ENCODE measurements at places on chromosomes 12 and 14.

DNA sequence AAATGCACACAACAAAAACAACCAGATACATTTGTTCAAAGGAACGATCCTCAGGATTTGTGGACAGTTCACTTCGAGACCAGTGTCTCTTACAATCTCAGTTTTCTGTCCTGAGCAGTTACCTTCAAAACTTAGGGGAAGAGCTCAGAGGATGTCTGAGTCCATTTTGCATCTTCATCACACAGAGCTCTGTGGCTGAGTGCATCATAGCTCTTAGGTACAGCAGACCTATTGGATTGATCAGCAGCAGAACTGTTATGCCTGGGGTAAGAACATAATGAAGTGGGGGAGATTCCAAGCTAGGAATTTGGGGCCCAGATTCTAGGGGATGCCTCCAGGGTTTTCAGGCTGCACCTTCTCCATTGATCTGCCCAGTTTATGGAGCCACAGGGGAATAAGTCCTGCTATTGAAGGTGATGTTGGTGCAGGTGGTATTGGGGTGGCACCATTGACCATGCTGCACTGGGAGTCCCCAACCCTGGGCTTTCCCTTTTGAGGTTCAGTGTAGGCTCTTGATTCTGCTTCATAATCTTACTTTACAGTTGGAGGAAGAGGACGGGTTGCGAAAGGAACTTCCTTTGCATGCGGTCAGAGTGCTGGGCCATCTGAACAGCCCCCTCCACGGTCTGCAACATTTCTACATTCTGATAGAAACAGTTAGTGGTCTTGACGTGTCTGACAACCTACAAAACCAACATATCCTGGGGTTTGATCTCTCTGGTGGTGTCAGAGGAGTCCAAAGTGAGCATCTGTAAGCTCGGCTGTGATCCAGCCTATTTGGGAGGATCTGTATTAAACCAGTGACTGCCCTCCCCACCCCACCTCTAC is 112.8 kb downstream of the CHST11 start:
- peaks cover 3% of the 10 kb centered on the region for H3K36me3 ChIP-seq
- peak; percentile 87 for DNase-seq
- peak overlapping the region; percentile 77 for H3K4me3 ChIP-seq
- H3K4me1 ChIP-seq = peaks cover 83% of the 10 kb centered on the region

DNA sequence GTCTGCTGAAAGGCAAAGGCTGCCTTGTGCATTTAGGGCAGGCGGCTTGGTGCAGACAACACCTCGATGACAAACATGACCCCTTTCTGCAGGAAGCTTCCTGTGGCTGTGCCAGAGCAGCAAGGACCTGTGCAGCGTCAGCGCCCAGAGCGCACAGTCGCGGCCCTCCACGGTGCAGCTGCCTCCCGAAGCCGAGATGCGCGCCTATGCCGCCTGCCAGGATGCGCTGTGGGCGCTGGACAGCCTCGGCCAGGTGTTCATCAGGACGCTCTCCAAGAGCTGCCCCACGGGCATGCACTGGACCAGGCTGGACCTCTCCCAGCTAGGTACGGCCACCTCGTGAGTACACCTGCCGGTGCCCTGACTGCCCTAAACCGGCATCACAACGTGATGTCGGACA is 57.3 kb downstream of the ANKRD9 start:
- no peaks in the 10 kb centered on the region for H3K27me3 ChIP-seq
- H3K36me3 ChIP-seq = peaks cover 9% of the 10 kb centered on the region
- H3K27ac ChIP-seq = no peak overlapping the region
- no peak for DNase-seq
- H3K4me3 ChIP-seq = no peak overlapping the region
- no peaks in the 10 kb centered on the region for H3K4me1 ChIP-seq

DNA sequence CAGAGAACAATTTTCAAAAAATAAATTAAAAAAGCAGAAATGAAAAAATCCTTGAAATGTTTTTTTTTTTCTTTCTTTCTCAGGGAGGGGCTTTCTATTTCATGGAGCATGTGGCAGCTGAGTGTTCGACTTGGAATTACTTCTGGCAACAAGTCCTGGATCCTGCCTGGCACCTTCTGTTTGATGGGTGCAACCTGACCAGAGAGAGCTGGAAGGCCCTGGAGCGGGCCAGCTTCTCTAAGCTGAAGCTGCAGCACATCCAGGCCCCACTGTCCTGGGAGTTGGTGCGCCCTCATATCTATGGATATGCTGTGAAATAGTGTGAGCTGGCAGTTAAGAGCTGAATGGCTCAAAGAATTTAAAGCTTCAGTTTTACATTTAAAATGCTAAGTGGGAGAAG is 22.5 kb upstream of the HIGD1C start:
- H3K27ac ChIP-seq = peak overlapping the region; percentile 39
- DNase-seq = no peak
- no peak overlapping the region for H3K4me3 ChIP-seq
- H3K4me1 ChIP-seq = peaks cover 58% of the 10 kb centered on the region
- no peaks in the 10 kb centered on the region for H3K27me3 ChIP-seq
- H3K36me3 ChIP-seq = peaks cover 9% of the 10 kb centered on the region

GRCh38 chr14:93787465-93788292 is 606 bp downstream of the PRIMA1 start:
- no peak overlapping the region for H3K4me3 ChIP-seq
- H3K36me3 ChIP-seq = no peaks in the 10 kb centered on the region
- no peak for DNase-seq
- no peak overlapping the region for H3K27ac ChIP-seq
- H3K4me1 ChIP-seq = no peaks in the 10 kb centered on the region

- no peak overlapping the region for H3K27ac ChIP-seq
- no peak overlapping the region for H3K4me3 ChIP-seq
- no peak for DNase-seq
- no peaks in the 10 kb centered on the region for H3K36me3 ChIP-seq
These were observed 24.4 kb upstream of the RBM19 start for GRCh38 chr12:113990250-113991223.

DNA sequence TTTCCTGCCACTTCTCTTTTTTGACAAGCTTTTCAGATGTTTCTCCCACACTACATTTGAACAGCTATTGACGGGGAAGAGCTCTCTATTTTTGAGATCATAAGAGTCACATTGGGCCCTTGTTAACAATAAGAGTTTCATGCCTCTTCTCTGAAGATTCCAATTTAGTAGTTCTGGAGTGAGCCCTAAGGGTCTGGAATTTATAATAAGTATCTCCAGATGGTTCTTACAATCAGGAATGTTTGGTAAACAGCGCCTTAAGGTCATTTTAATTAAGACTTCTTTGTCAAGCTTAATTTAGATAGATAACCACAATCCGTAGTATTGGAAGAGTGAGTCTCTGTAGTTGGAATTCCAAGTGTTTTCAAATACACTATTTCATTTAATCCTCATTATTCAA is 60.6 kb upstream of the HECTD1 start:
- DNase-seq = no peak
- peaks cover 2% of the 10 kb centered on the region for H3K36me3 ChIP-seq
- H3K4me3 ChIP-seq = no peak overlapping the region
- no peak overlapping the region for H3K27ac ChIP-seq
- H3K27me3 ChIP-seq = no peaks in the 10 kb centered on the region

GRCh38 chr12:94839347-94839746 is 164.2 kb downstream of the NDUFA12 start:
- H3K27me3 ChIP-seq = peaks cover 5% of the 10 kb centered on the region
- no peak overlapping the region for H3K4me3 ChIP-seq
- no peak for DNase-seq
- H3K4me1 ChIP-seq = no peaks in the 10 kb centered on the region
- H3K27ac ChIP-seq = no peak overlapping the region

DNA sequence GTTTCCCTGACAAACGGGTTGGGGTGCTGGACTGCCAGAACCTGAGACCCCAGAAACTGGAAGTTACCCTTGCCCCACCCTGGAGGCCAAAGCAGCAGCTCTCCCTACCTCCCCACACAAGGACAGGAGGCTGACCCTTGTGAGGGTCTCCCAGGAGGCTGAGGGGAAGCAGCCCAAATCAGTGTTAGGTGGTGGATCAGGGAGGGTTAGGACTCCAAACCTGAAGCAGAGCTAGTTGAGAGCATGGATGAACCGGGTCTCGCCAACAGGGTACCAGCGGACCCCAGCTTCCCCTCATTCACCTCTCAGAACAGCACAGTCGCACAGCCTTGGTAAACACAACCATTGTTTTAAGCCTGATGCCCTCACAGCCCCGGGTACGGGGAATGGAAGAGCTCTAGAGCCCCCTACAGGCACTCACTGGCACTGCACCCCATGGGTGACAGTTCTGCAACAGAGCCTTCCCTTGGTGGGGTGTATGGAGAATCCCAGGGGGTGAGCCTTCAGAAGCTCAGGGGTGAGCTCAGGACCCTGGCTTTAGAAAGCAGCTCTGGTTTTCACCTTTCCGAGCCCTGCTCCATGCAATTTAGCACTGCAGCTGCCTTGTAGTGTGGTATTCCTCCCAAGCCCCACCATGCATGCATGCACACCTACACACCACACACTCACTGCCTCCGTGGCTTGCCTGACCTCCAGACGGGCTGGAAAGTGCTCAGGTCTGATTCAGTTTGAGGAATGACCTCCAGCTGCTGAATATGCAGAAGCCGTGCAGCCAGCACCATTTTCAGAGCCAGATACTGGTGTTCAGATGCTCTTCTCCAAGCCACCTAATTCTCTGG is 11.2 kb downstream of the ESRRB start:
- no peaks in the 10 kb centered on the region for H3K4me1 ChIP-seq
- H3K27me3 ChIP-seq = peaks cover 18% of the 10 kb centered on the region
- H3K27ac ChIP-seq = no peak overlapping the region
- no peaks in the 10 kb centered on the region for H3K36me3 ChIP-seq

DNA sequence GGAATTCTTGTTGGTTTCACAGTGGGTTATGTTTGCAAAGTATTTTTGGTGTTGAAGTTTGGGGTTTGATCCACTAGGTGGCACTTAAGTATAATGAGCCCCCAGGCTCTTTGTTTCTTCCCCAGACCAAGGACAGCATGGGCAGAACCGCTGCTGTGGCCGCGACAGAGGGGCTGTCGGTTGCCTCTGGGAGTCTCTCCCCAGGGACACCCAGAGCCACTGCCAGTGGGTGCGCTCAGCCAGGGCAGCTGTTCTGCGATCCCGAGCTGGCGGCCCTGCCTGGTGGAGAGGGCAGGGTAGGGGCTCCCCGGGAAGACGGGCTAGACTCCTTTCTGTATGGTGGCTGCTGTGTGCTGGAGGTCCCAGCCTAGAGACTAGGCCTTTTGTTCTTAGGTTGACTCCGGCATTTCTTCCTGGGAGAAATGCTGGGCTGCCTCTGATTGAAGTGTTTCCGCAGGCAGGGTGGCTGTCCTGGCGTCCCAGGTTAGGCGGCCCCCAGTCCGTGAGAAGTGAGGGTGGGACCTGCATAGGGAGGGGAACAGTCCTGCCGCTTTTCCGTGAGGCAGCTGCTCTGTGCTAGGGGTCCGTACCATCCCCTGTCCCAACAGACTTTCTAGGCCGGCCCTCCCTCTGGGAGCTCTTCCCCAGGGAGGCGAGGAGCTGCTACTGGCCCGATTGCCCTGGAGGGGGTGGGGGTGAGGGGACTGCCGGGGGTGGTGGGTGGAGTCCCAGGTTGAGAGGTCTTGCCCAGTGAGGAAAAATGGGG is 253.1 kb upstream of the PELI2 start:
- H3K4me1 ChIP-seq = no peaks in the 10 kb centered on the region
- no peak overlapping the region for H3K27ac ChIP-seq
- H3K4me3 ChIP-seq = no peak overlapping the region
- no peak for DNase-seq
- no peaks in the 10 kb centered on the region for H3K27me3 ChIP-seq

- no peaks in the 10 kb centered on the region for H3K27me3 ChIP-seq
- H3K4me1 ChIP-seq = no peaks in the 10 kb centered on the region
- no peak overlapping the region for H3K27ac ChIP-seq
- H3K36me3 ChIP-seq = peaks cover 12% of the 10 kb centered on the region
- no peak overlapping the region for H3K4me3 ChIP-seq
- DNase-seq = no peak
These were observed 30.2 kb upstream of the EAPP start for GRCh38 chr14:34569750-34570149.

DNA sequence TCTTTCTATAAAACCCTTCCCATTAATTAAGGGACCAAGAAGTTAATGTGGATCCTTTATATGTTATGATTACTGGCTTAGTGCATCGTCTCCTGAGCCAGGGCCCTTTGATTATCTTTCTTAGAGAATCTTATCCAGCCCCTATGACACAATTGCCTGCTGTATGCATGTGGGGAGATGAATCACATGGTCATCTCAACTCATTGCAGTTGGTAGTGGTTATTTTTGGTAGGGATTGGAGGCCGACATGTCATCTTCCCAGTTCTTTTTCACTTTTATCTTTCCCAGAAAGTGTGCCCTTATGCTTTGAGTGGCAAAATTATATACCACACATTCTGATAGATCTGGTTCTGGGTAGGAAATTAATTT is 26.0 kb downstream of the ZNF664 start:
- H3K27ac ChIP-seq = no peak overlapping the region
- no peaks in the 10 kb centered on the region for H3K36me3 ChIP-seq
- H3K4me3 ChIP-seq = no peak overlapping the region
- no peak for DNase-seq
